ENCODE measurements at places on chromosomes 1 and 21.

GRCh38 chr1:187985897-187986654 lies 1157.3 kb downstream of the PLA2G4A start:
- no peak for DNase-seq

- DNase-seq = no peak
Observed at GRCh38 chr1:113551728-113552127, 161.4 kb downstream of the MAGI3 start.

- DNase-seq = no peak
Observed at GRCh38 chr21:17295997-17296396, 216.8 kb upstream of the CXADR start.

DNA sequence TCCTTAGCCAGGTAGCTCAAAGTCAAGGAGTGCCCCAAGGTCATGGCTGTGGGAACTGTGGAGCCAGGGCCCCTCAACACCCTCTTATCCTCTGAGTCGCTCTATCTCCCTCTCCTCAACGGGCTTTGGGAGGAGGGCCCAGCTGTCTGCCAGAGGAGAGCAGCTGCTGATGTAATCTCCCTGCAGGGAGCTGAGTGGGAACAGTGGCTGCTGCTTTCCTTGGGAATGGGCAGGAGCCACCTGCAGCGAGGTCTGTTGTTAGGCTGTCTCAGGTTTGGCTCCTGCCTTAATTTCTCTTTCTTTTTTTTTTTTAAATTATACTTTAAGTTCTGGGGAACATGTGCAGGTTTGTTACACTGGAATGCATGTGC lies 58.8 kb upstream of the MAP1LC3C start:
- DNase-seq = no peak

- no peak for DNase-seq
Observed at GRCh38 chr1:17539477-17540254, at the start of gene ARHGEF10L. TSS of gene ARHGEF10L (plus strand) at chr1:17539698. CDS start at chr1:17580596, 40,898 bp downstream.

- no peak for DNase-seq
Observed at GRCh38 chr21:35649186-35649585, 411.1 kb downstream of the SETD4 start.

- DNase-seq = peak; percentile 78
Observed at GRCh38 chr1:62599044-62599443, 1.7 kb downstream of the ANGPTL3 start.

- DNase-seq = no peak
Observed at GRCh38 chr1:243390162-243390791, 134.4 kb downstream of the SDCCAG8 start.

DNA sequence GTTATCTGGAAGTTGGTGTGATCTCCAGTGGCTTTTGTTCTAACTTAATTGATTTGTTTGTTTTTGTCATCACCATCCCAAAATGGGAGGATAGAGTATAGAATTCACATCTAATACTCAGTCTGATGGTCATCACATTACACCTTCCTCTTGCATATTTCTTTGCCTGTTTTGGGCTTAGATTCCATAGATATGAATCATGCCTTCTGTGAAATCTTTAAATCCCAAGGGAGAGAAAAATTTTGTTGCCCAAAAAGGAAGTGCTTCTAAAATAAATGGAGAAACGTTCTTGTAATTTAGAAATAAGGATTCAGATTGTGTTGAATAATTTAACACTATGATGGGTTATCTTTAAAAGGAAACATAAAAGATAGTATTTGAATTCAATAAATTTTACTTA lies 446.0 kb upstream of the LRRC7 start:
- no peak for DNase-seq

GRCh38 chr1:3312898-3313575 lies 141.4 kb upstream of the ARHGEF16 start:
- DNase-seq = no peak

DNA sequence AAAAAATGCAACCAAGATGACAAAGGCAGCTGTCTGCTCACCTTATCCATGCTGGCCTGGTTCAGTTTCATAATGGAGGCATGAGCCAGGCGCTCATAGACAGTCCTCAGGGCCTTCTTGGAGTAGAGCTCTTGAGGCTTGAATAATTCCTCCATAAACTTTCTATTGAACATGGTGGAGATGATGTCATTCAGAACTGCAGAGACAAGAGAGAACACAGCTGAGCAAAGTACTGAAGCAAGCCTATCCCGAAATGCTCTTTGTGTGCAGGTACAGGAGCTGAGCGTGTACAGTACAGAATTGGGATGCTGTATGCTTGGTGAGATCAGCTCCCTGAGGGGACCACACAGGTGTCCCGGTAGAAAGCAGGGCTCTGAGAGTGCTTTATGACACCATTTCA lies 11.5 kb downstream of the OSCP1 start:
- no peak for DNase-seq

DNA sequence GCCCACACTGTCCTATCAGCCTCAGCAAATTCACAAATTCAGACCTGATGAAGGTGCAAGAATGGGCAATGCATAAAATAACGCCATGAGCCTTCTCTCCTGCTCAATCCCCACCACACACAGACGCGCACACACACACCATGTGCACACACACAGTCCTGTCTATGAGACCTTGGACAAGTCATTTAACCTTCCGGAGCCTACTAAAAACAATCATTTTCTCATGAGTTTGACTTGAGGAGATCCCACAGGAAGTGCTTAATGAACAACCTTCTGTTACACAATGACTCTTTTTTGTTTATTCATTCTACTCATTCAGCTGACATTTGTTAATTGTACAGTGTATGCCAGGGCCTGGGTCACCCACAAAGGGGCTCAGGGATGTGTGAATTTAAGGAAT lies 125.4 kb downstream of the EDEM3 start:
- DNase-seq = peak; percentile 4

DNA sequence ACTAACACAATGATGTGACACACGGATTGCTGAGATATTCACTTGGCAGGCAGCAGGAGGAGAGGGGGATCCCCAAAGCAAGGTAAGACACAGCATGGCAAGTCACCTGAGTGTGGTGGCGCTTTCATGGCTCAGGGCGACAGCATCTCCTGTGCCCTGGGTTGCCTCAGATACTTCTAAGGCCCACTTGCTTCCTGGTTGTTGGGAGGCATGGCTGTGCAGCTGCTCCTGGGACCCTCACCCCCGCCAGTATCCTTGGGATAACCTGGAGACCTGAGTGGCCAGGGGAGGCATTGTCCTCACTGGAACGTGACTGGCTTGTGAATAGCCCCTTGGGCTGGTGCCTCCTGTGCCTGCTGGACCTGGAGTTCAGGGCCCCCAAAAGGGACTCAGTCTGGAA lies 69.8 kb downstream of the STUM start:
- no peak for DNase-seq

GRCh38 chr1:112388436-112388835 lies 7.6 kb upstream of the CTTNBP2NL start:
- DNase-seq = no peak

DNA sequence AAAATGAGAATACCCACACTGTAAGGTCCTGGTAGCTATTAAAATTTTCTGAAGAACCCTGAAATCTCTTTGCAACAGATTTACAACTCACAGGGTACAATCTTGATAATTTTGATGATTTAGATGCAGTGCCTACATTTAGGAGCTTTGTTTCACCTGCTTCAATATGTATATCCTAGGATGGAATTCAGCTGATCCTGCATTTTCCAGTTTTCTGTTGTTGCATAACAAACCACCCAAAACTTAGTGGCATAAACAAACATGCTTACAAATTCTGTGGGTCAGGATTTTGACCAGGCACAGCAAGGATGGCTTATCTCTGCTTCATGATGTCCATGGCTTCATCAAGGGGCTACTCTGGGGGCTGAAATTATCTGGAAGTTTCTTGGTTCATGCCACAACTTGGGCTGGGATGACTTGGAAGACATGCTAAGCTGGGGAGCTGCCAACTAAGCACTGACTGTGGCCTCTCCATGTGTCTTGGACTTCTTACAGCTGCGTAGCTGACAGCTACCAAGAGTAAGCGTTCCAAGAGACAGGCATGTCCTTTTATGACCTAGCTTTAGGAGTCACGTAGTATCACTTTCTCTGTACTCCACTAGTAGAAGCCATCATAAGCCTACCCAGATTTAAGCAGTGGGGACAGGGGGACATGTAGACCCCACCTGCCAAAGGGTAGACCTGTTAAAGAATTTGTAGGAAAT lies 108.5 kb downstream of the CACHD1 start:
- DNase-seq = no peak

- DNase-seq = no peak
Observed at GRCh38 chr1:58000116-58000515, 546.4 kb downstream of the OMA1 start.

GRCh38 chr1:42700006-42700405 lies 17.8 kb downstream of the YBX1 start:
- DNase-seq = no peak

- no peak for DNase-seq
Observed at GRCh38 chr1:37764414-37764825, 500 bp downstream of the EPHA10 start.

DNA sequence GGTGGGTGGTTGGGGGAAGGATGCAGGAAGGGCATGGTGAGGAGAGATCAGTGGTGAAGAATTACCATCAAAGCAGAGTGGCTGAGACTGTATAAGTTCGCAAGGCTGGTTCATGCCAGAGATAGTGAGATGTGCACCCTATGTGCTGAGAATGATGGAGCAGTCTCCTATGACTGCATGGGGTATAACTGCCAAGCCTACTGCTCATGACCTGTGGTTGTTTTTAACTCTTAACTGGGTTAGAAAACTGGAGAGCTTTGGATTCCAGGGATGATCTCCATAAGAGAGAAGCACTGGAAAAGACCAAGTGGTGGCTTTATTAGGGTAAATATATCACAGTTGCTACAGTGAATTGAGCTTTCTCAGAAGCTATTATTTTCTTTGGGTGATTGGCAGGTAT lies 16.2 kb downstream of the WNT2B start:
- no peak for DNase-seq

- DNase-seq = no peak
Observed at GRCh38 chr1:181010789-181011188, 11.9 kb downstream of the STX6 start.

DNA sequence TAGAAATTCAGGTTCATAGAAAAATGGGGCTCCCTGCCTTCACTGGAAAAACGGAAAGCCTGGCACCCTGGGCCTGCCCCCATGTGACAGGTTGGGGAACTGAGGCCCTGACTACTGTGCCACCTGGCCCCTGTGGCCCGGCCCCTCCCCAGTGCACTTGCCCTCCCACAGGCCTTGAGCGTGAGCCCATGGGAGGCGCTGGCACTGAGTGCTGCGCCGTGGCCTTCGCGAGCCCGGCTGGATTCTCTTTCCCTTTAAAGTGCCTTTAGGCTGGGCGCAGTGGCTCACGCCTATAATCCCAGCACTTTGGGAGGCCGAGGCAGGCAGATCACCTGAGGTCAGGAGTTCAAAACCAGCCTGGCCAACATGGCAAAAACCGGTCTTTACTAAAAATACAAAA lies 45.7 kb downstream of the SLC37A1 start:
- DNase-seq = no peak

- peak; percentile 61 for DNase-seq
Observed at GRCh38 chr1:46166521-46167462, 8.1 kb upstream of the TSPAN1 start.

DNA sequence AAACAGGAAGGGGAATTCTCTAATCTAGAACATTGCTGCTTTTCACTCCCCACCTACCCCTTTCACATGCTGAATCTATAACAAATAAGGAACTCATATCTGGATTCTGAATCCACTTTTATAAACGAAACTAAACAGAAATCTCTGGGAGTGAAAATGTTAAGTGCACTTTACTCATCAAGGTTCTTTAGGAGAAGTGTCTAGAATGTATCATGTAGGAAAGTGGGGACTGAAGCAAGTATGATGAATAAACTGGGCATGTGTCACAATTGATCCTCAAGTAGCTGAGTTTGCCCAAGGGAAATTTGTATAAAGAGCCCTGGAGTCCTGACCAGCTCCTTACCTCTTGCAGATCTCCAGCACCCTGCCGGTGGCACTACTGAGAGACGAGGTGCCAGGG lies 19.8 kb downstream of the AVPR1B start:
- no peak for DNase-seq

GRCh38 chr1:115527746-115528145 lies 114.0 kb upstream of the VANGL1 start:
- DNase-seq = no peak

GRCh38 chr1:229596925-229597699 lies 28.8 kb downstream of the TAF5L start:
- no peak for DNase-seq

- no peak for DNase-seq
Observed at GRCh38 chr1:7885513-7886404, 32.9 kb upstream of the UTS2 start.

DNA sequence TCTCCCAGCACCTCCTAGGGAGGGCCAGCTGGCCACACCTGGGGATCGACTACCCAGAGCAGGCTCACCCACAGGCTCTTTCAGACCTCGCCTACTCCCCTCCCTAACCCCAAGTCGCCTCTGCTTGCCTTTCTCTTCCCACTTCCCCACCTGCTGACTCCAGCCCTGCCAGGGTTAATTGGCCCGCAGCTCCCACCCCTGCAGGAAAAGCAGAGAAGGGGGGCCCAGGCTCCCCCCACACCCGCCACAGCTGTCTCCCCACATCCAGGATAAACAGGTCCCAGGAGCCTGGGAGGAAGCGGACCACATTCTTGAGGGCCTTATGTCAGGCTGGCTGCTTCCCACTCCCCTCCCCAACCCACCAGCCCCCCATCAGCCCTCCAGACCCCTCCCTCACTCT lies 45.0 kb downstream of the TAS1R2 start:
- no peak for DNase-seq

DNA sequence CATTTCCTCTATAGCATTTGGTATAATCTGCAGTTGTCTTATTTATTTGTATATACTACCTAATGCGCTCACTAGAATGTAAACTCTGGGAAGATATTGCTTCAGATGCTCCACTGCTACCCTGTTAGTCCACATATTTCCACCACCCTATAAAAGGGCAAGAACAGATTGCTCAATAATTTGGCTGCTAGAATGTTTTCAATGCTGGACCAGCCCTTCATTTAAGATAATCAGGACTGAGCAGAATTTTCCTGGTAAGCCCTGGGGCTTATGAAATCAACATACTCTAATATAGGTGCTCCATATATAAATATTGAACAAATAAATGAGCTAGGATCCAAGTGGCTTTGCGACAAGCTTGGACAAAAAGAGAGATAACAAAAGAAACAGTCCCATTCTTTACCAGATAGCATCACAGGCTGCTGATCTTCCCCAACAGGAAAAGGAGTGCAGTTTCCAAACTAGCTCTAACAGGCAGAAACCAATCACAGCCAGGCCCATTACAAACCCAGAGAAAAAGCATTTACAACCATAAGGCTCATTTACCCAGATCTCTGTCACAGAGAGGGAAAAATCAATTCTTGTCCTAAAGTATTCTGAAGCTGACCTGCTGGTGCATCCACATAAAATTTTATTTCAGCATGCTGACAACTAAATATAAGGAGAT lies 8.3 kb downstream of the BCAR3 start:
- DNase-seq = no peak

GRCh38 chr21:14773777-14774345 lies 227.7 kb upstream of the SAMSN1 start:
- peak; percentile 43 for DNase-seq
